ENCODE measurements at places on chromosomes 12 and 14.

DNA sequence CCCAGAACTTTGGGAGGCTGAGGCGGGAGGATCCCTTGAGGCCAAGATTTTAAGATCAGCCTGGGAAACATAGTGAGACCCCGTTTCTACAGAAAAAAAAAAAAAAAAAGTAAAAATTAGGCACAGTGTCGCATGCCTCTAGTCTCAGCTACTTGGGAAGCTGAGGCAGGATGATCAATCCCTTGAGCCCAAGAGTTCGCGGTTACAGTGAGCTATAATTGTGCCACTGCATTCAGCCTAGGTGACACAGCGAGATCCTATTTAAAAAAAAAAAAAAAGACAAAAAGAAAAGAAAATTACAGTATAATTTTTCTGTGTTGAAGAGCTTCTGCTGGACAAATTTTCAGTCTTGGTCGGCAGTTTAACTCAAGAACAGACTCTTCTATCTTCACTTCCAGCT lies 133.9 kb upstream of the FGD4 start:
- no peak for DNase-seq

- DNase-seq: no peak
Measured at GRCh38 chr14:69378274-69378673, 19.8 kb downstream of the ERH start.

DNA sequence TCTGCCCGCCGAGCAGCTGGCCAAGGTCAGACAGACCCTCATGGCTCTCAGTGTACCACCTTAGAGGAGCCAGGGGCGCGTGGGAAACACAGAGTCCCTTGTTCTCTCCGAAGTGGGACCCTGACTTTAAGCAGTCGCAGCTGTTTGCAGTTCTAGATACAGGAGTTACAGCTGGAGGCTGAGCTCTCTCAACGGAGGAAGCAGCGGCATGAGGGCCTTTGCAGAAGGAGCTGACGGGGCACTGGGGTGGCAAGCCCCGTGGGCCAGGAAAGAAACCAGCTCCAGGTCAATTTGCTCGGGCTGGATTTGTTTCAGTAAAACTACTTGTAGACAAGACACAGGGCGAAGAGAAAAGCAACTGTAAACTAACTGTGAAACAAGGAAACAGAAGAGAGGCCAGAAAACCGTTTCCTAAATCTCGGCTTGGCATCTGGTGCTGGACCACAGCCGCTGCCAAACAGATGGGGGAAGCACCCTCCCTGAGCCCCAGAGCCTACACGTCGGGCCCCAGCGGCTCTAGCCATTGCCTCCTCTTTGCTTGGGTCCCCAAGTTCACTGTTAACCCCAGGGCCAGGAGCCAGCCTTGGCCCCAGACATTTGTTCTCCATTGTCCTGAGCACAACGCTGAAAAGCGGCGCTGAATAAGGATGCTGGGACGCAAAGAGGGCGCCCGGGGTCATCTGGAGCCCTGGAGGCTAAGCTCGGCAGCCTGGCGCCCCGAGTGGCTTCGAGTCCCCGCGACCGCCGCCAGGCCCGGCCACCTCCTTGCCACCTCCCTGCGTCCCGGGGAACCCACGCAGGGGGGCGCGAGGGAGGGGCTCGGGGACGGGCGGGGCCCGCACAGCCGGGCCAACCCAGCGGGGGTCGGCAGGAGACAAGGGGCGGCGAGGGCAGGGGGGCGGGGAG lies 914 bp upstream of the PACS2 start:
- DNase-seq: no peak

DNA sequence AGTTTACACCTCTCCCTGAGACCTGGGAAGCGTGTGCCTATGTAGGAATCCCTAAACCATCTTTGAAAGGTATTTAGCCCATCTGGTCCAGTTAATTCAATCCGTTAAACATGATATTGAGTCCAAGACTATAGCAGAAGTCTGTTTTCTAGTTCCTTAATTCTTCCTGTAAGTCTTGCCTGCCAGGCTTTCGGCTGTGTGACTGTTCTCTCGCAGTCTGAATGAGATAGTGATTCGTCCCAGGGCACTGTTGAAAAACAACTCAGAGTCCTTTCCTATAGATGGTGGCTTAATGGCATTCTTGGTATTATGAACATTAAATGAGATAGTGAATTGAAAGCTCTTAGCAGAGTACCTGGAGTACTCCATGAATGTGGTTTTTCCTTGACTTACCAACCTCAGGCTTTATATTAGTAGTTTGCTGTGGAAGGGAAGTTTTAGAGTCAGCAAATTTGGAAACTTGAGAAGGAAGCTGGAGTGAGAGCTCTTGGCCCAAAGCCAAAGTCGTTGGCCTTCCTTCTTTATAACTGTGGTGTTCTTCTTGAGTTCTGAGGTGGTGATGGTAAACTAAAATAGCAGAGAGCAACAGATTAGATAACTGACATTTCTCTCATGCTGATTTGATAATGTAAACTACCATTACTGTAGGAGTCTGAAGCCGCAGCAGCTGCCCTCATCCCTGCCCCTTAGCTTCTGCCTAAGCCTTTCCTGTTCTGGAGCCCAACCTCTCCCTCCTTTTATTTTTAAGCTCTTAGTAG lies 76.5 kb downstream of the TGFB3 start:
- DNase-seq: no peak

DNA sequence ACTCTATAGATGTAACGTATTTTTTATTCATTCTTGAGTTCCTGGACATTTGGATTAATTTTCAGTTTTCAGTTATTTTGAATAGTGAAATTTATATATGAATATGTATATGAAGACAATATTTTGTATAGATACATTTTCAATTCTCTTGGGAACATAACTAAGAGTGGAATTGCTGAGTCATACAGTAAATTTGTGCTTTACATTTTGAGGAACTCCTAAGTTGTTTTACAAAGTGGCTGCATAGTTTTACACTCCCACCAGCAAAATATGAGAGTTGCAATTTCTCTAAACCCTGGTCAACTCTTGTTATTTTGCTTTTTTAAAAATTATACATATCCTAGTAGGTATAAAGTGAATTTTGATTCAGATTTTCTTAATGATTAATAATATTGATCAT lies 1838.6 kb upstream of the SEL1L start:
- no peak for DNase-seq

DNA sequence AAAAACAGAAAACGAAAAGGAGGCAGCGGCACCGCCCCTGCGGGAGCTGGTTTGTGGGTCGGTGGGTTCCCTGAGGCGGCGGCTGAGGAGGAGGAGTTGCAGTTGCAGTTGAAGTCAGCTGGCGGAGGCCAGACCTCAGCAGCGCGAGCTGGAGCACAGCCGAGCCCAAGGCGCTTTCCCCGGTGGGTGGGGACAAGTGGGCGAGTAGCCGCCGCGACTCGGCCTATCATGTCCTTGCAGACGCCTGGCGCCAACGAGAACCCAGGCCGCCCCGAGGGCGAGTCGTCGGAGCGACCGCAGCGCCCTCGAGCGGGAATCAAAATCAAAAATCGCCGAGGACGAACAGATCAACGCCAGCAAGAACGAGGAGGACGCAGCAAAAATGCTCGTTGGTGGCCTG lies 12.7 kb upstream of the CLEC1A start:
- DNase-seq: no peak

DNA sequence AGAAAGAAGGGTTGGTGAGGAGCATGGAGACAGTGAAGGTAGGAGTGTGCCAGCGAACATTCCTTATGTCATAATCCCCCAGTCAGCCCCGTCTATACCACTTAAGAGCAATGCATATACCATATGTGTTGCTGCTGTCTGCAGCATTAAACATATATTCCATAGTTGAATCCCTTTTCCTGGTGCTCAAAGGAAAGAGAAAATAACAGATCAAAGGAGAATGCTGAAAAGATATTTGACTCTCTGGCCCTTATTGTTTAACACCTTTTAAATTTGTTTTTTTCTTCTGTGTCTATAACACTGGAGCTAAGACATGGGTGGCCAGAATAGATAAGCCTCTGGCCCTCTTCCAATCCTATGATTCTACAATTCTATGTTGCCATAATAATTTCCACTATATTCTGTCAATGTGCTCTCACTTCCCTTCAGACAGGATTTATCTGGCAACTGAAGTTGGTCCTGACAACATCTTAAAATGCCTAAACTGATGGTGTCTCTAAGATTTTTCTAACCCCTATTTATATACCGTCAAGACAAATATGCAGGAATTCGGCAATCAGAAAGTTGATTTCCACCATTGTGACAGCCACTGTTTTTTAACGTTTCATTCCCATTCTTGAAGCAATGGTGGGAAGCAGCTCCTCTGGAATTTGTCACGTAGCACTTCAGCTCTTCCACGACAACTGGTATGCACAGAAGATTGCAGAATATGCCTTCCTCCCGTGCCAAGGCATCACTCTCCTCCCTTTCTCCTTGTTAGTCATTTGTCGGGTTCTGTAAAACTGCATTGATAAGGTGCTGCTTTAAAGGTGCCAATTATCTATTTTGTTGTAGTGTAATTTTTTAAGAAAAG lies 204.7 kb downstream of the BCAT1 start:
- no peak for DNase-seq

Data from activated CD8-positive, alpha-beta memory T cell treated with anti-CD3 and anti-CD28 coated beads, Interleukin-2, amount 50 U/mL, for 4 hours (primary cell).